ENCODE measurements at places on chromosomes 16 and 17. TPM values are rescaled to one million over a fixed set of nuclear protein-coding genes. Genes with fewer than 3 reads are reported as not detected.

TRIM72 gene
- 0.04 TPM for polyA plus RNA-seq

CEP295NL gene
- 0.25 TPM for polyA plus RNA-seq

MRC2 gene
- 24.6 TPM for polyA plus RNA-seq

BEAN1 gene
- 0.73 TPM for polyA plus RNA-seq

ZPBP2 gene
- polyA plus RNA-seq, result not detected

SCPEP1 gene
- polyA plus RNA-seq, result 51.1 TPM

Data from esophagus (tissue), 2 donors.